ENCODE measurements at places on chromosomes 7 and 10.

DNA sequence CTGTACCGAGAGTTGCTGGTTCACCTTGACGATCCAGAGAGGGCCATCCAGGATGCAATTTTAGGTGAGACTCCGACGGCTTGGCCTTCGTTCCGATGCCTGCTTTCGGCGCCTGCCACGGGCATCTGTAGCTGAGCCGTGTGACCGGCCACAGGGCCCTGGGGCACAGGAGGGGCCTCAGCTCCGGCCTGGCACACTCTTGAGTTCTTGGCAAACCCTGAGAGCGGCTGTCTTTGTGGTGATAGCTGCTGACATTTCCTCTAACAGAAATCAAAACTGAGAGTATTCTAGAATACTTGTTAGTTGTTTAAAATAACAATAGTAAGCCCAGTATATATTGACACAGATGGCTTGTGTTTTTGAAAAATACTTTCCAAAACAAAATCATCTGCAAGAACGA lies 52.2 kb upstream of the SUN1 start:
- no peak for DNase-seq

GRCh38 chr7:139078399-139078798 lies 31.1 kb downstream of the ZC3HAV1 start:
- DNase-seq, result no peak

DNA sequence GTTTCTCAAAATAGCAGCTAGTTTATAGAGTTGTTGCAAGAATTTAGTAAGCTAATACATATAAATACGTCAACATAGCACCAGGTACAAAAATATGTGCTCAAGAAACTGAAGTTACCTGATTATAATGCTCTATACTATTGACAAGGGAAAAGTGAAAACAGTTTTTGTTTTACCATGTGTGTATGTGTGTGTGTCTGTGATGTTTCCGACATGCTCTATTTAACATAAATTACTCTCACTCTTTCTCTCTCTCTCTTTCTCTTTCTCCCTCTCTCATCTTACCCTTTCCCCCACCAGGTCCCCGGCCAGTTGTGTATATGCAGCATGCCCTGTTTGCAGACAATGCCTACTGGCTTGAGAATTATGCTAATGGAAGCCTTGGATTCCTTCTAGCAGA lies 4.3 kb downstream of the LIPN start:
- no peak for DNase-seq

DNA sequence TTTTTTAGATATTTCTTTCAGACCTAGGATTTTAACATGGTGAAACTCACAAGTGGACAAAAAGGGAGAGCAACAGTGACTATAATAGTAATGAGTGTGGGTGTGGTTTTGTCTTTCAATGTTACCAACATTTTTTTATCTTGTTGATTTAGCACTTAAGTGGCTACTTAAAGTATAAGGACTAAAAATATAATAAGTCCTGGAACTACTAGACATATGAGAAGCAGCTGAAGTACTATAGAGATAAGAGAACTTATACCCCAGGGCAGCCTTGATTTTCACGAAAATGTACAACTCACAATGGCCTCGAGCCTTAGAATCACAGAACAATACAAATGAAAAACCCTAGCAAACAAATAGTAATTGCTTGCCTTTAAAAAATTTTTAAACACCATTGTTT lies 1151.8 kb downstream of the TYW1 start:
- DNase-seq, result peak; percentile 16

DNA sequence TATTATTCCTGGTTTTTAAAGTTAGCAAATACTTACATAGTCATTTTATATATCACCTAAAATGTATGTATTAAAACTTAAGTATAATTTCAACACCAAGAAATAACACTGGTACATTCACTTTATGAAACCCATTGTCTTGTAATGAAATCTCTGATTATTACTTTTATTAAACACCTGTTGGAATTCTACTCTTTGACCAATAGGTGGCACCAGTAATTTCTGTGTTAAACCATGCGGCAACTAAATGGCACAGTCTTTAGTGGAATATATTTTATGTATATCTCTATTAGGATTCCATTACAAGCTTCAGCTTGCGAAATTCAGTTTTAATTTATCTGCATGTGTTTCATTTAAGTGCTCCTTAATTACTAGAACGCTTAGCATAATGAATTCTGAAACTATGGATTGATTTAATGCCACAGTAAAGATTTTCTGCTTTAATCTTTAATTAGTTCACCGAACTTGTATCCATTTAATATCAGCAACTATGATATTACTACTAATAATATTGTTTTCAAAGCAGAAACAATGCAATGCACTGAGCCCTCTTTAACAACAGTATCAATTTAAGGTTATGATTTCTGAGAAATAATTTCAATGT lies 181.3 kb downstream of the MAGI2 start:
- peak; percentile 24 for DNase-seq

GRCh38 chr10:126087796-126088505 lies 191.6 kb downstream of the FANK1 start:
- no peak for DNase-seq

DNA sequence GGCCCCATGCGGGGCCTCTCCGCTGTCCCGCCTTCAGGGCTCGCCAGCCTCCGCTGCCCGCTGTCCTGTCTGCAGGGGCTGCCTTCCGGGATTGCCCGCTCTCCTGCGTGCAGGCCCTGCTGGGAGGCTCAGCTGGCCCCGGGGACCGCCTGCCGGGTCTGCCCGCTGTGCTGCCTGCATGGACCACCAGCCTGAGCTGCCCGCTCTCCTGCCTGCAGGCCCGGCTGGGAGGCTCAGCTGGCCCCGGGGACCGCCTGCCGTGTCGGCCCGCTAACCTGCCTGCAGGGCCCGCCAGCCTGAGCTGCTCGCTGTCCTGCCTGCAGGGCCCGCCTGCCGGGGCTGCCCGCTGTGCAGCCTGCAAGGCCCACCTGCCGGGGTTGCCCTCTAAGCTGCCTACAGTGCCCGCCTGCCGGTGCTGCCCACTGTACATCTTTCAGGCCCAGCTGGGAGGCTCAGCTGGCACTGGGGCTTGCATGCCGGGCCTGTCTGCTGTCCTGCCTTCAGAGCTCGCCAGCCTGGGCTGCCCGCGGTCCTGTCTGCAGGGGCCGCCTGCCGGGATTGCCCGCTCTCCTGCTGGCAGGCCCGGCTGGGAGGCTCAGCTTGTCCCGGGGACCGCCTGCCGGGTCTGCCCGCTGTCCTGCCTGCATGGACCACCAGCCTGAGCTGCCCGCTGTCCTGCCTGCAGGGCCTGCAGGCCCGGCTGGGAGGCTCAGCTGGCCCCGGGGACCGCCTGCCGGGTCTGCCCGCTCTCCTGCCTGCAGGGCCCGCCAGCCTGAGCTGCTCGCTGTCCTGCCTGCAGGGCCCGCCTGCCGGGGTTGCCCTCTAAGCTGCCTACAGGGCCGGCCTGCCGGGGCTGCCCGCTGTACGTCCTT lies 165.1 kb downstream of the GLRX3 start:
- no peak for DNase-seq

DNA sequence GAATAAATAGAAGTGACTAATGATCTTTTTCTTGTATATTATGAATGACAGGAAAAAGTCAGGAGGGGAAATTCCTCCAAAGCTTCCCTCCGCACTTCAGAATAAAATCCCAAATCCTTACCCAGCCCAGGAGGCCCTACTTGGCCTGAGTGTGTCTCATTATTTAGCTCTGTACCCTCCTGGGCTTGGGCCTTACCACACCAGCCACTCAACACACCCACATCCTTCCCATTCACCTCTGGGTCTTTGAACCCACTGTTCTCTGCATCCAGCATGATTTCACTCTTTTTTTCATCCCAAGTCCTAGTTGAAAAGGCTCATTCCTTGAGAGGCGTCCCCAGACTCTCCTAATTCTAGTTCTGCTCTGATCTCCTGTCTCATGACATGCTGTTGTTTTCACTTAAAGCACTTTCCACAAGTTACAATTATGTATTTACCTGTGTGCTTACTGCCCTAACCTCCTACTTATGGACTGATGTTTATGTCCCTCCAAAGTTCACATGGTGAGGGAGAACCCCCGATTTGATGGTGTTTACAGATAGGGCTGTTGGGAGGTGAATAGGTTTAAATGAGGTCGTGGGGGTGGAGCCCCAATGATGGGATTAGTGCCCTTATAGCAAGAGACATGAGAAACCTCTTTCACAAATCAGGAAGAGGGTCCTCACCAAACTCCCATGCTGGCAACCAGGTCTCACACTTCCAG lies 6.4 kb downstream of the NOD1 start:
- DNase-seq, result no peak

GRCh38 chr7:2530071-2530987 lies 10.8 kb downstream of the LFNG start:
- DNase-seq, result no peak

DNA sequence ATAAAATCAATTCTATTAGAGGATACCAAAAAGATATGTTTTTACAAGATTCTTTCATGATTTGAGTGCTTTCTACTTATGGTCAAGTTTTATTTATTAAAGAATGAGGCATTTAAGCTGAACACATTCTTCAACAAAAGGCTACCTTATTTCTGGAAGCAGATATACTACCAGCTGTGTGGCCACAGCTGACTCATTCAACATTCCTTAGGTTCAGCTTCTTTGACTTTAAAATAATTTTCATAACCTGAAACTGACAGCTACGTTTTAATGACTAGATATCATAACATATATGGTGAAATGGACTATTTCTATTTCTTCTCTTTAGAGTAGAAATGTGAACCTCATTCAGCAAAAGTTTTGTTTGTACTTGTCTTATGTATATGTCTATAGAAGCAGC lies 414.2 kb upstream of the SEMA3C start:
- no peak for DNase-seq

- no peak for DNase-seq
Observed at GRCh38 chr7:139595806-139596205, 72.3 kb downstream of the CLEC2L start.

DNA sequence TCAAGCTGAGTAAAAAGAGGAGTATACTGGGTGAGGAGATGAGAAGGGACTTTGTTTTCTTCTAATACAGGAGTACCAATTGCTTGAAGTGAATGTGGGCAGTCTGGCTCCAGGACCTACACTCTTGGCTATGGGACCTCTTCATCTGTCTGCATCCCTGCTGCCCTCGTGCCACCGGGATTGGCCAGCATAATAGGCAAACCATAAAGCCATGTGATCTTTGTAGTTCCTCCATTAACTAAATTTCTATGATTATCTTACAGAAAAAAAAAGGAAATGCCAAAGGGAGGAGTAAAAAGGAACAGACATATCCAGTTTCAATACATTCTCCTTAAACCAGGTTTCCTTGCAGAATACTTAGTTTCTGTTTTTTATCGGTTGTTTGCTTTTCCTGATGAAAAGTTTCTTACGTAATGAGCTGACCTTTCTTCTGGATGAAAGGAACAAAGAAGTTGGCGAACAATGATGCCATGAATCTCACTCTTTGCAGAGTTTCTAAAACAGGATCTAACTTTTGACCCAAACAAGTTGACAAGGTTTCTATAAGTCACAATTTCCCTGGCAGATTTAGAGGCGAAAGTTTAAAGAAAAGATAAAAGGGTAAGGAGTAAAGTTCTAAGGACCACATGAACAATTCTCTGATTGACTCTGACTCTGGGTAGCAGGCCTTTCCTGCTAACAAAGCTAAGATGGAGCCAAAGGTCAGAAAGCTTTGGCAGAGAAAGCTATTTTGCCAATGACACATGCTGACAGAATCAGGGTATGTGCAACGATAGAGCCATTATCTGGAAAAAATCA lies 54.1 kb downstream of the LAMB1 start:
- DNase-seq, result no peak

DNA sequence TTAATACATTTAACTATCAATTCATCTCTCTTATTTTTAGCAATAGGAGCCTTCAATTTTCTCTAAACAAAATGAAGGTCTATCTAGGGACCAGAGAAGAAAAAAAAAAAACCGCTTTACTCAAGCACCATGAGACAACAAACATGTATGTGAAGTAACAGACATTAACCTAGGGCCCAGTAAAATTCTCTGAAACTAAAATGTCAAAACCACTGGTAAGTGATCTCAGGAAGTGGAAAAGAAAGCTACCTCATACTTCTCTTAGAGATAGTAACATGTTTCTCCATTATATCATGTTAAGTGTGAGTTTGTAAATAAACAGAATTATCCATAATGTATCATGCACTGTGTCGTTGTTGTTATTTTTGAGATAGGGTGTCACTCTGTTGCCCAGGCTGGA lies 35.4 kb upstream of the PTER start:
- no peak for DNase-seq

DNA sequence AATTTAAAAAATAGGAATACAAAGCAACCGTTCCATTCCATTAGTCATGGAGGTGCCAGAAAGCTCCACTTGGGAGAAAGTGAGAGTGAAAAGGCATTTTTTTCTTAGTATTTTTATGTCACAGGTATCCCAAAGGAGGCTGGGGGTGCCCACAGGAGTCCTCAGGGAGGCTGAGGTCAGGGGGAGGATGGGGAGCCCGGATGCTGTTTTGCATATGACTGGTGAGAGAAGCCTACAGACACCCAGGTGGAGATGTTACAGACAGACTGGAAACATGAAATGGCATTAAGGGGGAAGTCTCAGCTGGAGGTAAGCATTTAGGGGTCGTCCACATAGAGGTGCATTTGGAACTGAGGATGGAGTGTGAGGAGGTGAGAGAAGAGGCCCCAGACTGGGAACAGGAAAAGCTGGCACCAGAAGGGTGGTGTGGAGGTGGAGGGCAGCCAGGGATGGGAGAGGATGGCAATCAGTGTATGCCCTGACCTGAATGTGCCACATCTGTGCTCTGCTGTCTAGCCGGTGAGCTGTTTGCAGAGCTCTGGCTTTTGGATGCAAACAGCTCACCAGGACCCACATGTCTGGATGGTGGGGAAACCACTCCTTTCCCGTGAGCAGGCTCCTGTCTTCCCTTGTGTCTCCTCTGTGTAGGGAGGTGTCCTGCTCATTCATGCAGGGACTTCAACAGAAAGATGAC lies 101.1 kb downstream of the RAMP3 start:
- DNase-seq, result no peak

GRCh38 chr7:140996-141395 lies 51.4 kb upstream of the FAM20C start:
- DNase-seq, result no peak

GRCh38 chr10:89153971-89154370 lies 53.1 kb downstream of the CH25H start:
- DNase-seq, result no peak

DNA sequence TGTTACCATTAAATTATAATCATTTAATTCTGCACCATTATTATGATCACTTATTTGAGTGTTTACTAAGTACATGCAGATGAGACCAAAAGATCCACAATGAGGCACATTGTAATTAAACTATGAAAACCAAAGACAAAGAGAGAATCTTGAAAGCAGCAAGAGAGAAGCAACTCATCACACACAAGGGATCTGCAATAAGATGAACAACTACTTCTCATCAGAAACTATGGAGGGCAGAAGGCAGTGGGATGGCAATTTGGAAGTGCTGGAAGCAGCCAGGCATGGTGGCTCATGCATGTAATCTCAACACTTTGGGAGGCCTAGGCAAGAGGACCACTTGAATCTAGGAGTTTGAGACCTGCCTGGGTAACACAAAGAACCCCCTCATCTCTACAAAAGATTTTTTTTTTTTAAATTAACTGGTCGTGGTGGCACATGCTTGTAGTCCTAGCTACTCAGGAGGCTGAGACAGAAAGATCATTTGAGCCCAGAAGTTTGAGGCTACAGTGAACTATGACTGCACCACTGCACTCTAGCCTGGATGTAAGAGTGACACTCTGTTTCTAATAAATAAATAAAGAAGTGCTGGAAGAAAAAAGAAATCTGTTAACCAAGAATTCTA lies 47.7 kb downstream of the CDK6 start:
- DNase-seq, result no peak
